ENCODE measurements at places on chromosomes 11 and 22. TPM values are rescaled to one million over a fixed set of nuclear protein-coding genes. Genes with fewer than 3 reads are reported as not detected.

- no peak for DNase-seq
- peaks cover 8% of the 10 kb centered on the region for H3K4me1 ChIP-seq
- H3K4me3 ChIP-seq = no peak overlapping the region
- H3K36me3 ChIP-seq = no peaks in the 10 kb centered on the region
These were observed 64.7 kb upstream of the VPREB1 start for GRCh38 chr22:22179858-22180257.

- no peak overlapping the region for H3K4me3 ChIP-seq
- no peak for DNase-seq
- H3K27me3 ChIP-seq = no peaks in the 10 kb centered on the region
- no peaks in the 10 kb centered on the region for H3K36me3 ChIP-seq
These were observed 30.2 kb upstream of the CFAP300 start for GRCh38 chr11:102017026-102017425.

DNA sequence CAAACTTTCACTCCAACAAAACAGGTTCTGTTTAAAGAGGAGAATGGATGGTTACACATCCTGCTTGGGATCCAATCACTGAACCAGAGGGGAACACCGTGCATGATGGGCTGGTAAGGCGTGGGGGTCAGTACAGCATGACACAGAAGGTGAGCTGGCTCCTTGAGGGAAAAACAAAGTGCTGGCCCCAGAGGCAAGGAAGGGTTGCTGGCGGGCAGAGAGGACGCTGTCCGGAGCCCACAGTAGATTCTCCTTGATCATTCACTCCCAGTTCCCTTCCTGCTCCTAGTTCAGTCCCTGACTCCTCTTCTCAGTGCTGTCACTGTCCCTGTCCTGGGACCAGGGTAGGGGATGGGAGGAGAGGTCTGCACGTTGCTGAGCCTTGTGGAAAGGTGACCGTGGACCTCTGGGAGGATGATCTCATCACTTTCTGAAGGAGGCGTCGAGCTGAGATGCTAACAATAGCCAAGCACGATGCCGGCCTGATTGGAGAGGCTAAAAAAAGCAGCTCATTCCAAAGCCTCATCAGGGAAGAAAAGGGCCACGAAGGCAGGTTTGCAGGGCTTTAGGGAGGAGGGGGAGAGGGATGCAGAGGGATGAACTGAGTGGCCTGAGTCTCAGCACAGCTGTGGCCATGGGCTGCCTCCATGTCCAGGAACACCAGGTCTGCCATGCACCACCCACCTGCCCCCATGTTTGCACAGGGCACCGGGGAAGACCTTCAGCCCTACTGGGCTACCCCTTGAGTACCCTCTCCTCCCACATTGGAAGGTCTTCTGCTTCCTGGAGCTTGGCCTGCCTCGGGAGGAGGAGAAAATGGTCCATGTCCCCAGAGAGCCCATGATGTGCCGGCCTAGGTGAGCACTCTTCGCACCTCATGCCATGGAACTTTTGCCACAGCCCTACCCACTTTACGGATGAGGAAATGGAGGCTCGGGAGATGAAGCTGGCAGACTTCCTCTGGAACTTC, 72.7 kb upstream of the RTL6 start:
- H3K4me3 ChIP-seq = no peak overlapping the region
- H3K27ac ChIP-seq = no peak overlapping the region
- peak; percentile 62 for DNase-seq
- peaks cover 26% of the 10 kb centered on the region for H3K27me3 ChIP-seq
- H3K36me3 ChIP-seq = no peaks in the 10 kb centered on the region
- peaks cover 19% of the 10 kb centered on the region for H3K4me1 ChIP-seq

The MRGPRE gene
- total RNA-seq = not detected

The MIOX gene
- 1.2 TPM for total RNA-seq

The GGTLC2 gene
- not detected for total RNA-seq

The POU2AF2 gene
- 0.39 TPM for total RNA-seq
